ENCODE measurements at places on chromosomes 4 and X. TPM values are rescaled to one million over a fixed set of nuclear protein-coding genes. Genes with fewer than 3 reads are reported as not detected.

- no peak for DNase-seq
- H3K27me3 ChIP-seq: no peaks in the 10 kb centered on the region
- no peak overlapping the region for H3K27ac ChIP-seq
- H3K4me3 ChIP-seq: no peak overlapping the region
- no peaks in the 10 kb centered on the region for H3K4me1 ChIP-seq
Observed at GRCh38 chrX:9859711-9860555, 73.7 kb downstream of the SHROOM2 start.

GRCh38 chrX:152405561-152405960, 45.6 kb downstream of the GABRA3 start:
- no peaks in the 10 kb centered on the region for H3K36me3 ChIP-seq
- DNase-seq: no peak
- no peaks in the 10 kb centered on the region for H3K4me1 ChIP-seq
- no peak overlapping the region for H3K27ac ChIP-seq

GRCh38 chr4:39042366-39042765, 10.2 kb upstream of the TMEM156 start:
- H3K27ac ChIP-seq: no peak overlapping the region
- no peaks in the 10 kb centered on the region for H3K27me3 ChIP-seq
- H3K4me3 ChIP-seq: no peak overlapping the region

- H3K27ac ChIP-seq: no peak overlapping the region
- H3K4me1 ChIP-seq: no peaks in the 10 kb centered on the region
- no peaks in the 10 kb centered on the region for H3K27me3 ChIP-seq
- no peak for DNase-seq
Observed at GRCh38 chr4:53914313-53915016, 149.9 kb downstream of the CHIC2 start.

The ERAS gene
- not detected for total RNA-seq

DNA sequence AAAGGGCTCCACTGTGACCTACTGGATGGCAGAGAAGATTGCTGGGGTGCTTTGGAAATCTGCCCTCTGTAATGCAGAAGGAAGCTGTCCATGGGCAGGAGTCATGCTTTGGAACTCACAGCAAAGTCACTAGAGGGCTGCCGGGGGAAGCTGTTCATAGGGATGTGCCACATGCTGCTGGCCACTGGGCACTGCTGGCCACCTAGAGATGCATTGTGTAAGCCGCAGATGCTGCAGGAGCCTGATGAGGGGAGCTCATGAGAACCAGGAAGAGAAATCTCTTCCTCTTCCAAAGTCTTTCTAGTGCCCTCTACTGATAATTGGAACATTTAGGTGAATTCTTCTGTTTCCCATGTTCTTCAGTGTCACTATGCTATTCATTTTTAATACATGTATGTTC, 31.2 kb upstream of the UXT start:
- no peaks in the 10 kb centered on the region for H3K4me1 ChIP-seq
- H3K36me3 ChIP-seq: no peaks in the 10 kb centered on the region
- no peak overlapping the region for H3K4me3 ChIP-seq
- H3K27ac ChIP-seq: no peak overlapping the region

The MAGEB4 gene
- not detected for total RNA-seq

GRCh38 chr4:102637391-102637790, 123.4 kb downstream of the MANBA start:
- DNase-seq: no peak
- no peaks in the 10 kb centered on the region for H3K27me3 ChIP-seq
- peaks cover 3% of the 10 kb centered on the region for H3K4me1 ChIP-seq
- no peak overlapping the region for H3K27ac ChIP-seq

DNA sequence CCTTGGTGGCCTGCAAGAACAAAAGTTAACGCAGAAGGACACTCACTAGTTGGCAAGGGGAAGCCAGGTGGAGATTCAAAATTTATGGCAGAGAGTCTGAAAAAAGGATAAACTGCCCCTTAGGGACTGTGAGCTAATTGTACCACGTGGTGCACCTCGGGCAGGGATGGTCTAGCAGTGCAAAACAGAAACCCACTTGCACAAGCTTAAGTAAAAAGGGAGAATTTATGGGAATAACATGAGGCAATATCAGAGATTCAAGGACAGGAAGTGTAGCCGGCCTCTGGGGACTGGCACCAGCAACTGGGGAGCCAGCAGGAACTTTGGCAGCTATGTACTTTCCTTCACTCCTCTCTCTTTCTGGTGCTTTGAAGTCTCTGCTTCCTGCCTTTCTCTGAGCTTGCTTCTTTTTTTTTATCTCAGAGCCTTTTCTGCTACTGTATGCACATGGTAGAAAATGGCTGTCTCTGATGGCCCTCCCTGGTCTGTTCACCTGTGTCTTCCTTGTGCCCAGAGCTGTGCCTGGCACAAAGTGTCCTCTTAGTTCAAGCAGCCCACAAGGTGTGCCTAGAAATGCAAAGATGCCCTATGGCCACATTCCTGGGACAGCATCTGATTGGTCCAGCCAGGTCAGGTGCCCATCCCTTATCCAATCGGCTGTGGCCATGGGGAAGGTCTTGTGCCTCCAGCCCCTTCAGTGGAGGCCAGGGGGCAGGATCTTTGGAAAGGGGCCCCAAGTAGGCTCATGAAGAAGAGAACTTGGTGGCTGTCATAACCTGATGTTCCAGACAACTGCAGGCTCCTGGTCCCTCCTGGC, 114.8 kb upstream of the ATP6AP2 start:
- H3K36me3 ChIP-seq: no peaks in the 10 kb centered on the region
- DNase-seq: no peak
- no peak overlapping the region for H3K27ac ChIP-seq
- H3K27me3 ChIP-seq: no peaks in the 10 kb centered on the region
- H3K4me1 ChIP-seq: peaks cover 19% of the 10 kb centered on the region

GRCh38 chr4:85126991-85127591, 160.6 kb upstream of the WDFY3 start:
- no peaks in the 10 kb centered on the region for H3K36me3 ChIP-seq
- H3K4me3 ChIP-seq: no peak overlapping the region
- no peaks in the 10 kb centered on the region for H3K27me3 ChIP-seq
- DNase-seq: no peak
- no peak overlapping the region for H3K27ac ChIP-seq
- H3K4me1 ChIP-seq: no peaks in the 10 kb centered on the region

The NOX1 gene
- total RNA-seq: not detected

DNA sequence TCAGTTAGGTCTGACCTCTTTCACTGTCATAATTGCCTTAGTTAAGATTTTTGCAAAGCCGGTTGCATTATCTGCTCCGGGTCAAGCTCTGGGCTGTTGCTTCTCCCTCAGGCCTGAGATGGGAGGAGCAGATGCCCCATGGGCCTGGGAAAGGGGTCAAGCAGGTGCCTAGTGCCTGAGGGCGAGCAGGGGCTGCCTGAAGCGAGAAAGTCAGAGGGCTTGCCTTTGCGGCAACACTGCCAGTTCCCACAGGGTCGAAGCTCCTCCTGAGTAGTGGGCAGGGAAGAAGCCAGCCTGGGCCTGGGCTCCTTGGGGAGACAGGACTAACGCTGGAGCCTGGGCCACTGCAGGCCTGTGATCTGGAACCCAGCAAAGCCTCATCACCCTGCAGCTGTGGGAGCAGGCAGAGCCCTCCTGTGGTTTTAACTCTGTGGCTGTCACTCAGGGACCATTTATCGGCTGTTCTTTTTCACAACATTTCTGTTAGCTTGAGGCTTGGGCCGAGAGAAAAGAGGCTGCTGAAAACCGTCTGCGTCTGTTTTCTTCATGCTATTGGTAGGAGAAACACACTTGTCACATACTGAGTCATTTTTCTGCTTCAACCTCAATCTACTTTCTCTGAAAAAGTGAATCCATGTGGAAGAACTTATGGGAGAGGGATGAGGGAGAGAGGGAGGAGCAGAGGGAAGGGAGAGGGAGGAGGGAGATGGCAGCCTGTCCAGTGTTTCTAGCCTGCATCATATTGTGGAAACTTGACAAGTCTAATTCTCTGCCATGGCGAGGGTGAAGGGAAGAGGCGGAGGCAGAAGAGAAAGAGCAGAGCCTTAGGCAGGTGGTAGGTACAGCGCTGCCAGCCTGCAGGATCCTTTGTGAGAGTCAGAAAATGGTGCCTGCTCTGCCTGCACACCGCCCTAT, 68.4 kb downstream of the RHOH start:
- H3K4me3 ChIP-seq: no peak overlapping the region
- no peaks in the 10 kb centered on the region for H3K27me3 ChIP-seq
- H3K36me3 ChIP-seq: no peaks in the 10 kb centered on the region
- DNase-seq: no peak
- H3K27ac ChIP-seq: peak overlapping the region; percentile 19

Measured in CD4-positive, alpha-beta memory T cell (primary cell).